ENCODE measurements at places on chromosomes 3 and 15.

GRCh38 chr15:56353119-56353518 lies 12.1 kb upstream of the TEX9 start:
- DNase-seq, result no peak

DNA sequence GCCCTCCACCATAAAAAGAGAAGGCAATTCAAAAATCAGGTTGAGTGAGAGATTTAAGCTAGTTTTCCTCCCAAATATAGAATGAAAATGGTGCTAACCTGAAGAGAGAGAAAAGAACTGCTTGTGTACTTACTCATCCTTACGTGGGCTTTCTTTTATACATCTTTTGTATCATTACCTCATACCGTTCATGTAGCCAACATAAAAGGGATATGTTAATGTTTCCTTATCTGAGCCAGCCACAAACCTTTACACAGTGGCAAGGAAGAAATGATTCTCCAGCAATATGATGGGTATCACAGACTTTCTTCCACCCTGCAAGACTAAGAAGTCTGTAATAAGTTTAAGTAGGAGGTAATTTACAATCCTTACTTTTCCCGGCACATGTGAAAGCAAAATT lies 600.8 kb upstream of the ZNF385D start:
- DNase-seq, result no peak

DNA sequence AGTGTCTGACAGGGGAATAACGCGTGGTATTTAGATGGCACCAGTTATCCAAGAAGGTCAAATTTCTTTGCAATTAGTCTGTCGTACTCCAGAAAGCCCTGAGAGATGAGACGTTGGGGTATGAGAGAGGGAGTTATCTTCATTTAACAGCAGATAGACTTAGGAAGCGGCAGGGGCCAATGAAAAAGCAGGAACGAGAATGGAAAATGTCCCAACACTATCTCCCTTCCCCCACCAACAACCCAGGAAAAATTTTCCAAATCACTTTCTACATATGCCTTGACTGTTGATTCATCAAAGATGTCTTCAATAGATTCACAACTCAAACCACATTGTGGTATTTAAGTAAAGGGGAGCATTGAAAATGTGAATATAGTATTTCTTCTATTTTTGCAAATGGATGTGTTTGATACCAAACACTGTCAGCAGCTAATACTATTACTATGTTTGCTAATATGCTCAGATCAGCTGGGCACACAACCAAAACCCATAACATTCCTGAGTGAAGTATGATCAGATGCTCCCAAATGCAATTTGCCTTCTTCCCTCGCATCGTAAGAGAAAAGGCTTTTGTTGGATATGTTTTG lies 13.3 kb upstream of the GREM1 start:
- no peak for DNase-seq

- peak; percentile 60 for DNase-seq
Observed at GRCh38 chr15:69058830-69059556, 44.5 kb downstream of the NOX5 start.

- DNase-seq, result no peak
Observed at GRCh38 chr3:121508389-121508788, 37.4 kb downstream of the POLQ start.

GRCh38 chr15:89095073-89095472 lies 6.8 kb downstream of the ABHD2 start:
- no peak for DNase-seq

GRCh38 chr3:47394881-47395280 lies 14.1 kb downstream of the PTPN23 start:
- DNase-seq, result no peak

DNA sequence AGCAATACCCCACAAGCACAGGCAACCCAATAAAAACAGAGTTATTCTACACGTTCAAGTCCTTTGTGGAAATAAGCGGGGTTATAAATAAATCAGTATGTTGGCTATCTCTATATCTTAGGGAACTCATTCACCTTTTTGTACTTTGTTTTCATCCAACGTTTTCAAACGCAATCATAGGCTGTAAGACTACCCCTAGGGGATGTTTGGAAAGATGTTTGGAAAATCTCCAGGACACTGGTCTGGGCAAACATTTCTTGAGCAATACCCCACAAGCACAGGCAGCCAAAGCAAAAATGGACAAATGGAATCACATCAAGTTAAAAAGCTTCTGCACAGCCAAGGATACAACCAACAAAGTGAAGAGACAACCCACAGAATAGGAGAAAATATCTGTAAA lies 70.1 kb downstream of the CLDN11 start:
- no peak for DNase-seq

- no peak for DNase-seq
Observed at GRCh38 chr3:149449182-149449581, 25.3 kb upstream of the TM4SF4 start.

GRCh38 chr15:93018574-93018973 lies 70.4 kb downstream of the RGMA start:
- DNase-seq, result no peak

DNA sequence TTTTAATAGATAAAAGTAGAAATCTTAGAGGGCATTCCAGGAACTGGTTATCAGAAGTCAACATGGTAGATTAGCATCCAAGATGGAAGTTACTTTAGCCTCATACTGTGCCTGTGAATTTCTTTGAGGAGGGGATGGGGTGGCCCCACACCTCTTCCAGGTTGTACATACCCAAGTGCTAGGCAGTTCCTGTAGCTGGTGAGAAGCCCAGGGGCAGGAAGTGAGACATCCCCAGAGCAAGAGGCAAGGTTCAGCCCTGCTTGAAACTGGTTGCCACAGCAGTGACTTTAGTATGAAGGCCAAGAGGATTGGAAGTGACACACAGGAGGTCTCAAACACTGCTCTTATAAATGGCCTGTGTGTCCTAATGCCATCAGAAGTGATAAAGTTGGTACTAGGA lies 11.9 kb downstream of the GTPBP8 start:
- no peak for DNase-seq

- no peak for DNase-seq
Observed at GRCh38 chr3:168455814-168456213, 360.1 kb upstream of the GOLIM4 start.

DNA sequence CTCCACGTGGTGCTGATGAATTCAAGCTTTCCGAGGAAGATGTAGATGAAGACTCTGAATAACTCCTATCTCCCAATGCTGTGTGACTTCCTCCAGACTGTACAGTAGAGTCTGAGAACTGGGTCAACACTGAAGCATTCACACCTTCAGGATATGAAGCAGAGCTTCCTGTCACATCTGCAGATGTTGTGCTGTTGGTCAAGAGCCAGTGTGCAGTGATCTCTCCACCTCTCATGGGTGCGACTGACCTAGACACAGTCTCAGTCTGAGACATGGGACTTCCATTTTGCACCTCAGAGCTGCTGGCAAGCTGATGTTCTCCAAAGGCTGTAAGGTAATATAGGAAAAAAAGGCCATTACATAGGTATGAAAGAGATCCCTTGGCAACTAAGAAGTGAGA lies 36.5 kb downstream of the HEG1 start:
- no peak for DNase-seq

DNA sequence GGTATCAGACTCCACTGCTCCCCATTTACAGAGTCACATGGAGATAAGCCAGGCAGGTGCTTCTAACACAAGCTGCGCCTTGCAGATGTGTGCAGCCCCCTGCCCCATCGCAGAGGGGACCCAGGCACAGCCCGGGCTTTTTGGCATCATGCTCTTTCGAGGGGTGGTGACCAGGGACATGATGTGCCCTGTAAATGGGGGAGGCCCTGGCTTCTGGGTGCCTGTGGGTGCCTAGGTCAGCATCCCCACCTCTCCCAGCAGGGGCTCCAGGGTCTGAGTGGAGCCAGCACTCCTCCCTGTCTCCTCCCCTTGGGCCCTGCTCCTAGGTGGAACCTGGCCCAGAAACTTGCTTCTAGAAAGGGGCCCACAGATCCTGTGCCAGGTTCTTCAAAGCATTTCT lies 15.2 kb downstream of the TRPM1 start:
- DNase-seq, result no peak

GRCh38 chr3:158668506-158668905 lies 3.9 kb downstream of the LXN start:
- DNase-seq, result no peak

DNA sequence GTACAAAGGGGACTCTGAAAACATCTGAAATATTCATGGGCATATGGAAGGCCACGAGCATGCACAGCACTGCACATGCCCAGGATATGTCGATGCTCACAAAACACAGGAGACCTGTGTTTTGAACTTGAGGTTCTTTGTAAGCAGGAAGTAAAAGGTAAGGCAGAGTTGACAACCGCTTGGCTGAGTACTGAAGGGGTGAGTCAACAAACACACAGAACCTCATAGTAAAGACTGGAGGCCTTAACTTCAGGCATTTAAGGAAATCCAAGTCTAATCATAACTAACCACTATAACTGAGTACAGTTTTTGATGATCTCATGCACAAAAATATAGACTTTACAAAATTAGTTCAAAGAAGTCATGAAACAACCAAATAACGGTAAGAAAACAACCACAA lies 80.6 kb downstream of the MYO9A start:
- DNase-seq, result no peak

DNA sequence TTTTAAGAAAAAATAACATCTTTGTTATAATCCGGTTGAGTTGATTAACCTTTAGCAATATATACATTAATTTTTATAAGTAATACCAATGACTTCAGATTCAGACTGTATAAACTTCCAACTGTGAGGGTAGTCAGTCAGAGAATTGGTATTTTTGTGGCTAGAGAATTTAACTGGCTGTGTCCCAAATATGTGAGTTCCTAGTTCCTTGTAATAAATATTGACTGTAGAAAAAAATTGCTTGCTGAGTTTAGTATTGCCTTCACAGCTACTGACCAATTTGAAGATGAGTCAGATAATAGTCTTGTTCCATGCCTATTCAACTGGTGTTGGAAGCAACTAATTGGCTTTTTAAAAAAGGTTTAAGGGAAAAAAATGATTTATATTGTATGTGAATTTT lies 210.8 kb downstream of the GAP43 start:
- DNase-seq, result no peak

DNA sequence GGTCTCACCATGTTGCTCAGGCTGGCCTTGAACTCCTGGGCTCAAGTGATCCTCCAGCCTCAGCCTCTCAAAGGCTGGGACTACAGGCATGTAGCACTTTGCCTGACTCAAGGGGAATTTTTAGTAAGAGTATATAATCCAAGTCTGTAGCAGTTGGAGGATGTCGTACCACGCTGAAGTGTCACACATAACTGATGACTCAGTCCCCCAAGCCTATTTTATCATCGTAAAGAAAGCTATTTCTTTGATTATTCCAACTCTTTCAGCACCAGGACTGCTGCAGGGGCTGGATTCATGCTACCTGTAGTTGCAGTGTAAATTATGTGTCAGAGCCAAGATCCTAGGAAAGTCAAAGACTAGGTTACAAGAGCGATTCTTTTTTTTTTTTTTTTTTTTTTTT lies 1.4 kb upstream of the PRKCI start:
- no peak for DNase-seq

DNA sequence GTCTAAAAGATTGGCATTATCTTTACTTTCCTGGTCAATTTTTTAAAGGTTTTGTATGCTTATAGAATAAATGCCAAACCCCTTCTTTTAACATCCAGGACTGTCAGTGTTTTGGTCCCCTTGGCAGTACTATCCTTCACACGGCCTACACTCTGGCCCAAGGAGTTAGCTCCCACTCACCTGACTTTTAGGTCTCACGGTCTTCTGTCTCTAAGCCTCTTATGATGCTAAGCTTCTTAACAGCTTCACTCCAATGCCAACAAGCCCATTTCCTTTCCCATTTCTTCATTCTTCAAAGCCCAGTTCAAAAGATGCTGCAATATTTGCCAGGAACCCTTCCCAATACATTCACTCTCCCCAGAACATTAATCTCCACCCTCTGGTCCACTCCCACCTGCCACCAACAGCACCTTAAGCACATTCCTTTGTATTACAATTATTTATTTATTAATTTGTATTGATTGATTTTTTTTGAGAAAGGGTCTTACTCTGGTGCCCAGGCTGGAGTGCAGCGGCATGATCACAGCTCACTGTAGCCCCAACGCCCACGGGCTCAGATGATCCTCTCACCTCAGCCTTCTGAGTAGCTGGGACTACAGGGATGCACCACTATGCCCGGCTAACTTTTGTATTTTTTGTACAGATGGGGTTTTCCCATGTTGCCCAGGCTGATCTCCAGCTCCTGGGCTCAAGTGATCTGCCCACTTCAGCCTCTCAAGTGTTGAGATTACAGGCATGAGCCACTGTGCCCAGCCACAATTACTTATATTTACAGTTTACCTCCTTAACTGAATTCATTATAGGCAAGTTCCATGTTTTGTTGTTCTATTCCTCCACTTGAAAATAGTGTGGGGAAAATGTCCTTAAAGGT lies 27.8 kb downstream of the IFT80 start:
- DNase-seq, result no peak

DNA sequence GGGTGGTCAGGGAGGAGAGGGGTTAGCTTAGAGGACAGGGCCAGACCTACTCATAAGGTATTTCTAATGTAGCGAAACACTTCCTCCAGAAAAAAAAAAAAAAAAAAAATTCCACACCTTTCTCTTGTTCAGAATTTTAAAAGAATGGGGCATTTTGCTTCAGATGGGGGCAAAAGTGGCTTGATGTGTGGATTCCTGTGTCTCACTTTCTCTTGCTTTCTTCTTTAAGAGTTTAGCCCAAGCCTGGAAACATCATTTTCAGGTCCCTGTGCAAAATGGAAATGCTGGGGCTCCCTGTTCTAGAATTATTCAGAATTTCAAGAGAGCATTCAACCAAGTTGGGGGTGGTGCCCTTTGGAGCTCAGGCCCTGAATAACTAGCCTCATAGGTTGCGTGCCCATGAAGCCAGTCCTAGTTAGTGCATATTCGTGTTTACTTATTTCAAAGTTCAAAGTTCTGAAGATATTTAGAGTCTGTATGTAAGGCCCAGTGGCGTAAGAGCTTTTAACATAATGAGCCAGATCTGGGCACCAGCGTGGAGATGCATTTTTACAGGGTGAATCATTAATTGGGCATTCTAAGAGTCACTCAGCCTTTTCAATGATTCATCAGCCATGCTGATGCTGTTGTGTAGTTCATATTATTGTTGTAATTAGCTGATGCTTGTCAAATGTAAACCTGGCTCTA lies 104.5 kb downstream of the RPLP1 start:
- DNase-seq, result peak; percentile 59

DNA sequence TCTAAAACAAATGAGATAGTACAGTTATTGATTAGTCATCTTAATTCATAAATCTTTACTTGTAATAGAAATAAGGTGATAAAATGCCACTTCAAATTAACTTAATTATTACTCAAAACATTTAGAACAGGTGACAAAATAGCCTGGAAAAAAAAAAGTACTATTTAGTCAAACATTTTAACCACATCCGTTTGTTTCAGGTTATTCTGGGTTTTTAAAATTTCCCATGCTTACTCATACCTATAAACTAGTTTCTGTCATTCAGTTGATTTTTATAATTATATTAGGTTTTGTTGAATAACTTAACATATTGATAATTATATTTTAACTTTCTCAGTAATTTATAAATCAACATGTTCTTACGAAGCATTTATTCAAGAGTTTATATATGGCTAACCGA lies 483.0 kb downstream of the ROBO1 start:
- no peak for DNase-seq

DNA sequence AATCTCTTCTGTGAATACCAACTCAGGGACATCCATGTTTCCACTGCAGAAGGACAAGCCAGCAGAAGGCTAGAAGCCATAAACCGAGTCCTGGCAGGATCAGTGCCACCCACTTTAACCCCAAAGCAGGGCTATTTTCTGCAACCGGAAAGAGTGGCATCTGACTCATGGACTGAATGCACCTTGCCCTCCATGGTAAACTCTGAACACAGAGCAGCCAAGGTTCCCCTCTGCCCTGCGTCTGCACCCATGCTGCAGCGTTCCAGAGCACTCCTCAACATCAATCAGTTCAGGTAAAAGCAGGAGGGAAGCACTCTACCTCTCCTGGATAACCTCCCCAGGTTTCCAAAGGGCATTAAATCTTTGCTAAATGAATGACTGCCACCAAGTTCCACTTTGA lies 801 bp upstream of the NGRN start:
- no peak for DNase-seq
